ENCODE measurements at places on chromosomes 1 and 21.

DNA sequence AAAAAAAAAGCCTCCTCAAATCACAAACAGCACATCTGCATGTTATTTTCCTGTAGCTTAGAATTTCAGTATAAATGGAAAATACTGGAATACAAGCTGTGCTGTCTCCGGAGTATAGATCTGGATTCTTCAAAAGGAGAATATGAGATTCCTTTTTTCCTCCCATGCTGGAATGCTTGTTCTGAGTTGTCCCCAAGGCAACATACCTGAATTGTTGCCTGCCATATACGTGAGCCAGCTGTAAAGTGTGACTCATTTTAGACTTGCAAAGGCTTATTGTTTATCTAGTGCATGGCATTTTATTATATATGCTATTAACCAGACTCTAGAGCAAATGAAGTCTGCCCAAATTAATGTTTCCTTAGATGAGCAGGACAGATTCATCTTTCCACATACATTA, 95.0 kb upstream of the C1orf105 start:
- DNase-seq, result no peak

- no peak for DNase-seq
Observed at GRCh38 chr21:45127937-45128336, 53.6 kb downstream of the ADARB1 start.

- DNase-seq, result no peak
Observed at GRCh38 chr1:5371270-5371669, 621.0 kb downstream of the NPHP4 start.

GRCh38 chr1:197982256-197982655, 65.1 kb downstream of the LHX9 start:
- DNase-seq, result no peak

DNA sequence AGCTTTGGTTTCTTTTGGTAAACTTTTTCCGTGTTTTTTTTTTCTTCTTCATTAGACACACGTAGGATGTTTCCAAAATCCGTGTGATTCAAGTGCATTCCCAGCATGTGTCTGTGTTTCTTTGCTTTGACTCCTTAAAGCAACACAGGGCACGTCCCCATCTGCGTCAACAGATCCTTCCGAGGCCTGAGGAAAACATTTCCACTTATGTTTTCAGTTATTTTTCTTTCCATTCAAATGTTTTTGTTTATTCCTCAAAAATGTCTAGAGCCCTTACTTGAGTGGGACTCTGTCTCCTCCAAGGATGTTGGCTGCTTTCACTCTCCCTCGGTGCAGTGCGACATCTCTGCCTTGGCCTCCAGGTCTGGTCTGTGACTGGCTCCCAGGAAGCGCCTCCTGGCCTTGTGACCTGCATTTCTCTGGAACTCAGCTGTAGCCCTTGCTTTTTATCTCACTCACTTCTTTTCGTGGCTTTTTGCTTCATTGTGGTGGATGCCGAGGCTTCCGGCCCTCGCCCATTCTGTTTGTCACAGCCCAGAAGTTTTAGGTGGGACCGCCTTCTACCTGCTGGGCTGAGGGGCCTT, 31.3 kb upstream of the SLC19A1 start:
- DNase-seq, result no peak

- no peak for DNase-seq
Observed at GRCh38 chr1:35361638-35362037, 93.1 kb downstream of the ZMYM4 start.

DNA sequence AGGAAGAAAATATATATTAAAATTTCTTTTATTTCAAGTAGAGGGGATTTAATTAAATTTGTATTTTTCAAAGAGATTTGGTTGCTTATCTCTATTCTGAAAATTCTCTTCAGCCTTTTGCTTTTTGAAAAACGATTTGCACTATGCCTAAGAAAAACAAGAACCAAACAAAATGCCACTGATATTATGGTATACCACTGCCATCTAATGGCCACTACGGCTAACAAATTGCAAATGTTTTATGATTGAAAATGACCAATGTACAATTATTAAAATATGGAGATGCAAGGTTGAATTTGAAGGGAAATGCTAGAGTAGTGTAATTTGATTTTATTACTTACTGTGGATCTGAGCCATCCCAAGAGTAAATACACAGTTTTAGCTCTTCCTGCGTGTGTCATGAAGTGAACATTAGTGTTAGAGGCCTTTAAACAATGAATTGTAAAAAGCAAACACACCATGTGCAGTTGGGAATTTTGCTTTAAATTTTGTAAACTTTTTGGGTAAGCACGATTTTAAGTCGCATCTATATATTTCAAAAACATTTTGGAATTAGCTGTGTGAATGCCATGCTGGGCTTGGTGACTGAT, 137.4 kb upstream of the USP25 start:
- DNase-seq, result no peak

DNA sequence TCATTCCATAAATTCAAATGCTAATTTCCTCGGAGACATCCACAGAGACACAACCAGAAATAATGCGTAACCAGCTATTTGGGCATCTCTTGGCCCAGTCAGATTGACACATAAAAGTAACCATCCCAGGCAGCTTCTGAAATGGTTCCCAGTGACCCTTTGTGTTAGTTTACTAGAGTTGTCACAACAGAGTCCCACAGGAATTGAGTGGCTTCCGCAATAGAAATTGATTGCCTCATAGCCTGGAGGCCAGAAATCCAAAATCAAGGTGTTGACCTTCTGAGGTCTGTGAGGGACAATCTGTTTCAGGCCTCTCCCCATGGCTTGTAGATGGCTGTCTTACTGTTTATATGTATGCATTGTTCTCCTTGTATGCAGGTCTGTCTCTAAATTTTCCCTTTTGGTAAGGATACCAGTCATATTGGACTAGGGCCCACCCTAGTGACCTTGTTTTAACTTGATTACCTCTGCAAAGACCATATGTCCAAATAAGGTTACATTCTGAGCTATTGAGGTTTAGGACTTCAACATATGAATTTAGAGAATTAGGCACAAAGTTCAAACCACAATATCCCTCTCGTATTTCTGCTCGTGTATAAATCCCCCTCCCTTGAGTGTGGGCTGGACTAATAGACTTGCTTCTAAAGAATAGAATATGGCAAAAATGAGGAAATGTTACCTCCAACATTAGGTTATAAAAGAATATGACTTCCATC, 78.2 kb upstream of the FGGY start:
- DNase-seq, result no peak
